Activated naive CD8-positive, alpha-beta T cell treated with anti-CD3 and anti-CD28 coated beads for 36 hours (primary cell): ENCODE measurements at places on chromosomes 11 and 22. TPM values are rescaled to one million over a fixed set of nuclear protein-coding genes. Genes with fewer than 3 reads are reported as not detected.

DNA sequence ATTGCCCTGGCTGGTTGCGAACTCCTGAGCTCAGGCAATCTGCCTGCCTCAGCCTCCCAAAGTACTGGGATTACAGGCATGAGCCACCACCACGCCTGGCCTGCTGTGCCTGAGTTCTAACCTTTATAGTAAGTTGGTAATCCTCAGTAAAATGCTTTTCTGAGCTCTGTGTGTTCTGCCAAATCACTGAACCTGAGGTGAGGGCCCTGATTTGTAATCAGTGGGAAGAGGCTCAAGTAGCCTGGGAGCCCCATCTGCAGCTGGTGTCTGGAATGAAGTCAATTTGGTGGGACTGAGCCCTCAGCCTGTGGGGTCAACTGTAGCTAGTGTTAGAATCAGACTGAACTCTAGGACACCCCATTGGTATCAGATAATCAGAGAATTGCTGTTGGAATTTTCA is 72.6 kb upstream of the PARVG start:
- no peak for DNase-seq

GRCh38 chr11:117096201-117096991 is 1.8 kb downstream of the SIK3 start:
- DNase-seq = peak; percentile 36

- no peak for DNase-seq
These were observed 40.0 kb downstream of the MOB2 start for GRCh38 chr11:1446623-1447022.

DNA sequence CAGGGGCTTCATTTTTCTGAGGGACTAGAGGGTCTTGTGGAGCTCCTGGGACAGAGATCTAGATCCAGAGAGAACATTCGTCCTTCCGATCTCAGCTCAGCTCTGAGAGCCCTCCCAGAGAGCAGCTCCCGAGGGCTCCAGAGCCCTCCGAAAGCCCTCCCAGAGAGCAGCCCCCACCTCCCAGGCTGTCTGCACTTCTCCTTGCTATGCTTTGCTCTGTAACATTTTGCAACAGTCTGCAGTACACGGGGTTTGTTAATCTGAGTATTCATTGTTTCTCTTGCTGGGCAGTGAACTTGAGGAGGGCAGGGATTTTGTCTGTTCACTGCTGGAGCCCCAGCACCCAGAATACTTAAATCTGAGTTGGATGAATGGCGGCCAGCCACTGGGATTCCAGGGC is 2.6 kb downstream of the GGA1 start:
- no peak for DNase-seq

- no peak for DNase-seq
These were observed 147.5 kb downstream of the LARGE1 start for GRCh38 chr22:33772745-33773144.

- no peak for DNase-seq
These were observed 30.3 kb downstream of the TRIM66 start for GRCh38 chr11:8652140-8652539.

DNA sequence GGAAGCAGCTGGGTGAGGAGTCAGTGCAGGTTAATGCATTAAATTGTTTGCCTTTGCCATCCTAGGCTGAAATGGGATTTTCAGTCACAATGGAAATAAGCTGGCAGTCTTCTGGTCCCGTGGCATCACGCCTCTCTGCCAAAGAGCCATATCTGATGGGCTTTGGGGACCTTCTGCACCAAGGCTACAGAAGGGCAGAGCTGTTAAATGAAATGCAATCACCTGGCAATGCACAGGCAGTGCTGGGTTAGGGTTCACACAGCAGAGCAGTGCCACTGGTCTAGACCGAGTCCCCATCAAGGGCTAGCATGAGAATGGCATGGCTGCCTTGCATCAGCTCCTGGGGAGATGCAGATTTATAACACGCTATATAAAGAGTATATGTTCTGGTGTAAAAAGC is 749.2 kb downstream of the NTM start:
- no peak for DNase-seq

DNA sequence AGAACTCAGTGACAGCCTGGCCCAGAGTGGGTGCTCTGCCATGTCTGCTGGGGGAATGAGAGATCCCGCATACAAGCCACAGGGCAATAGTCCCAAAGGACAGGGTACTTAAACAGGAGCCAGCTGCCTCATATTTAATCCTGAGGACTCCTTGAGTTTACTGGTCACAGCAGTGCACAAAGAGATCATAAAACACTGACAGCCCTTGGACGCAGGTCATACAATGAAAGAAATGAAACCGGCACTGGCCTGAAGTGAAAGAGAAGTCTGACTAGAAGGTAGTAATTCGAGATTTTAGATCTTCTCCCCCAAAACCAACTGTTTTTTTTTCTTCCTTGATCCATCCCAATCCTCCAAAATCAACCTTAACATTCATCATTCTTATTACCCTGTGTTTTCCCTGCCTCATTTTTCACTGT is 299.8 kb upstream of the SYN3 start:
- no peak for DNase-seq

DNA sequence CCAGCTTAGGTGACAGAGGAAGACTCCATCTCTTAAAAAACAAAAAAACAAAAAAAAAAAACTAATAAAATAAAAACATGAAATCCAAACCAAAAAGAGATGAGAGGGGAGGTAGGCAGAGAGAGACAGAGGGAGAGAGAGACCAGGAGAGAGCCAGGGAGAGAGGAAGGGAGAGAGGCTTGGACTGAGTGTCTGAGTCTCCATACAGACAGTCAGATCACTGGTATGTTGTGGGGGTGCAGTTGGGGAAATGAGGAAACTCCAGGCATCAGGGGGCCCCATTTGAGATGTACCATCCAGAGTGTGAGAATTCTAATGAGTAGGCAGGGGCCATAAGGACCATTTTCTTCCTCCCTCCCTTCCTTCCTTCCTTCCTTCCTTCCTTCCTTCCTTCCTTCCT is 53.1 kb upstream of the SEPTIN5 start:
- no peak for DNase-seq

DNA sequence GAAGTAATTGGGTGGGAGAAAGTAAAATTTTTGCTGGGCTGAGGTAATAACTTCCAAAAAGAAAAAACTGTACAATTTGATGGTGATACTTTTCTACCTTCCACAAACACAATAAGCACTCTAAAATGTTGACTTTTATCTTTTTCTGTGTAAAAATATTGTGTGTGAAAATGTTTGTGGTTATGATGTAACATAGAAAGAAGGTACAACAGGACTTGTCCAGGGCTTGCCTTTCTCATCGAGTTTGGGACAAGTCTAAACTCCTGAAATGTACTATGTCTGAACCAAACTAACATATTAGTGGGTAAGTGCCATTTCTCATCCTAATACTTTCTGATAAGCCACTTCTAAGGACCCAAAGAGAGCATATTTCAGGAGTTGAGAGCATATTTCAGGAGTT is 174.2 kb upstream of the PDGFD start:
- DNase-seq = no peak

- DNase-seq = no peak
These were observed 37.9 kb upstream of the TTC12 start for GRCh38 chr11:113276466-113276865.

GRCh38 chr11:11977206-11977938 is 31.1 kb downstream of the DKK3 start:
- no peak for DNase-seq

DNA sequence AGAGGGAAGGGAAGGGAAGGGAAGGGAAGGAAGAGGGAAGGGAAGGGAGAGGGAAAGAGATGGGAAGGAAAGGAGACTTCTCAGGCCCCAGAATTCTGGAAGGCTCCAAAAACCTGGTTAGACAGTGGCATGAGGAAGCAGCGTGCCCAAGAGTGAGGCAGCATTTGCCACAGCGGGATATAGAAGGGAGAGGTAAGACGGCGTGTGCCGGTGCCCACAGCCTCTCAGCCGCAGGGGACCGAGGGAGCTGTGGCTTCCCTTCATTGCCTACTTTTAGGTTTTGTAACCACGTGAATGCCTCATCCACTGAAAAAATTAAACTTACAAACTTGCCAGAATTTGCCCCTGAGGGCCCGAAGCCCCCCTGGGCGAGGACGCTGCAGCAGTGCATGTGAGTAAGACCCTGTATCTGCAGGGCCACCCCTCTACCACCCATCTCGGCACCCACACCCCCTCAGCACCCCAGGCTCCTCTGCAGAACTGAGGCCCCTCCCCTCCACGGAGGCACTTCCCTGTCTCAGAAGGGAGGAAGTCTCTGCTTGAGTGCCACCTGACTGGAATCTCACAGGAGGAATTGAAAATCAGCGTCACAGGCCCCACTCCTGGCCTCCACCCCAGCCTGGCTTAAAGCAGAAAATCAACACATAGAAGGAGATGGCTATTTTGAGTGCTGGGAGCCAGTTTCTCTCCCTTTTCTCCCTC is 58.1 kb downstream of the LINC01488 start:
- DNase-seq = no peak

- no peak for DNase-seq
These were observed 7.8 kb upstream of the BRSK2 start for GRCh38 chr11:1381793-1382425.

DNA sequence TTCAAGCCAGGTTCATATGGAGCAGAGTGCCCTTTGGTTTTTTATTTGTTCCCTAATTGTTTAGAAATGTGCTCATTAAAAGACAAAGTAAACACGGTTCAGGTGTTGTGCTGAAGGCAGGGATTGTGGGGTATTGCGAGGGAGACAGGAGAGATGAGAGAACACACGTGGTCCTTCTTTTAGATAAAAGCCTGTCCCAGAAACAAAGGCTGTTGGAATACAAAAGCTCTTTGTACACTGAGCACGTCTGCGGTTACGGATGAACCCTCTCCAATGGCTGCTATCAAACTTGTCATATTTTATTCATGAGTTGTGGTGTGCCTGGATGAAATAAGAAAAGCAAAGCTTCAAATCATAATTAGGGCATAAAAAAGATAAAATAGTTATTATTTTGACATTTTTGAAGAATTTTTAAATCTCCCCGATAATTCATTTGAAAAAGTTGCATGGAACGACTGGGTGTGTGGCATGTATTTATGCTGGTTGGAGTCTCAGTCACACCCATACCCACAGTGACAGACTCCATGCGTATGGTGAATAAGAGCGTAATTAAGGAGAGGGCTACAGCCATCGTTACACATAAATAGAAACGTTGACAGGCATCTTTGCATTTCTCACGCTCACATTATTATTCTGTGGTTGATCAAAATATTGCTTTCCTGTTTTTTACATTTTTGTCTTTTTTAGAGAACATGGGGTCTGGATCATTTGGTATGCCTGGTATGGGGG is 92.9 kb downstream of the NELL1 start:
- DNase-seq = no peak

GRCh38 chr11:67820081-67820480 is 145.7 kb upstream of the ALDH3B2 start:
- DNase-seq = no peak

DNA sequence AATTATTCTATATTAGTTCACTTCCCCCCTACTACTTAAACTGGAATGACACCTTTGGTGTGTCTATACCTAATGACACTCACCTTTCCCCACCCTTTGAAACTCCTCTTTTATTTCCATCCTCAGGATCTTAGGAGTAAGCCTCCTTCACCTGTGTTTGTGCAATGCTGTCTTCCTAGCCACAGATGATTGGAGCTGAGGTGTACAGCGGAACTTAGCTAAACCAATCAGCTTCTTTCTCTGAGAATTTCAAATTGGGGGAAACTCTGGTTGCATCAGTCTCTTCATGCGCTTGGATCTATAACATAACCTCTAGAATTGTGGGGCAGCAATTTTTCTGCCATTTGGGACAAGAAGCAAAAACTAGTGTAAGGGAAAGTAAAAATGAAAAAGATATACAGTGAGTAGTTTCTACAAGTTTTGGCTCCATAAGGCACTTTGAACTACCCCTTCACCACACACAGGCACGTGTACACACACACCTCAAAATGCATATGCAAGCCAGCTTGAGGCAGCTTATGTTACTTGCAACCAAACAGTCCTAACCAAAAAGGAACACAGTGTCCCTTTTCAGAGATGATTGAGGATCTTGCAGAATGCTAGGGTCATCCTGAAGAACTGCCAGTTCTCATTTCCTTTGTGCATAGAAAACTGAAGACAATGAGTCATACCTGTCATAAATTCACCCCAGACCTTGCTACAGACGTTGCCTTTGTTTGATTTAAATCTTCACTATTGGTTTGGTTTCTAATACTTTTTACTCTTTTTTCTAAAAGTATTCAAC is 36.0 kb upstream of the LDLRAD3 start:
- DNase-seq = no peak

DNA sequence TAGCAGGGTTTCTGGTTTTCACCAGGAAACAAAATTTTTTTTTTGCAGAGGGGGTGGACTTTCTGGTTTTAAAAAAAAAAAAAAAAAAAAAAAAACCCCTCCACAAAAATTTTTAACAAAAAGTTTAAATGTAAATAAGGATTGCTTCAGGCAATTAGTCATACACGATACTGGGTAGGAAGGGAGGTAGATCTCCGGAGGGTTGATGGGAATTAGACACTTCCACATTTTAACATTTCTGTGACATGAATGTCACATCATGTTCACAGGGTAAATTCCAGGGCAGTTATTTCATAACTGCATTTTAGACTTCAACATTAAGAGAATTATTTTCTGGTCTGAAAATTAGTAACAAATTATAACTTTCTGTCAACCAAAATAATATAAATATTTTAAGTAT is 15.9 kb downstream of the NUP98 start:
- no peak for DNase-seq

- DNase-seq = no peak
These were observed 96.9 kb upstream of the CRYBB3 start for GRCh38 chr22:25102722-25103121.

DNA sequence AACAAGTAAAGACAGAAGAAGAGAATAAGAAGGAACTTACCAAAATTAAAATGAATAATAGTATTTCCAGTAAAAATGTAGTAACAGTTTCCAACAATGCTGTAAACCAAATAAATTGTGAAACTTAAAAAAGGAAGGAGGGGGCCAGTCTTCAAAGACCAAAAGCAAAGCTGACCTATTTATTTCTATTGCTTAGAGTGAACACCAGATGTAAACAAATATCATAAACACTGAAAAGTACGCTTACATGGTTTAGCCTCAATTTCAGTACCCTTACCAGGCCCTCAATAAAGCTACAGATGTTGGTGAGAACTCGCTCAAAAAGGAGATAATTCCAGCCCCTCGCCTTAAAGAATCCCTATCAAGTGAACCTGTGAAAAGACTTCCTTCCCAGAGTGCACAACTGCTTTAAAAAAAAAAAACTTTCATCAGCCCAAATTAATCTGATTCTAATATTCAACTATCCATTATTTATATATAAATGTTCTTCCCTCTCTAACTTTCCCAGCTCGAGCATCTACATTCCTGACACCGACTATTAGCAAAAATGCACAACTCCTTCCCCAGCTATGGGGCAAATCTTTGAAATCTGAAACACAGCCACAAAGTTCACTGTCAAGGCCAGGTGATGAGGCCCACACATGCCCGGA is 2.4 kb downstream of the PHF21A start:
- DNase-seq = no peak

GRCh38 chr11:3669742-3670183 is 1.4 kb downstream of the CHRNA10 start:
- DNase-seq = no peak

- DNase-seq = no peak
These were observed 25.8 kb upstream of the KCNQ1OT1 start for GRCh38 chr11:2725368-2726300.

The KDM4D gene
- 2.4 TPM for total RNA-seq

The DTX4 gene
- 0.10 TPM for total RNA-seq

The PITPNM1 gene
- total RNA-seq = 56.4 TPM

The PGA4 gene
- total RNA-seq = not detected

The KCNJ1 gene
- total RNA-seq = not detected
